Transverse colon (tissue), 4 donors: ENCODE measurements at places on chromosomes 2 and 18. TPM values are rescaled to one million over a fixed set of nuclear protein-coding genes. Genes with fewer than 3 reads are reported as not detected.

DNA sequence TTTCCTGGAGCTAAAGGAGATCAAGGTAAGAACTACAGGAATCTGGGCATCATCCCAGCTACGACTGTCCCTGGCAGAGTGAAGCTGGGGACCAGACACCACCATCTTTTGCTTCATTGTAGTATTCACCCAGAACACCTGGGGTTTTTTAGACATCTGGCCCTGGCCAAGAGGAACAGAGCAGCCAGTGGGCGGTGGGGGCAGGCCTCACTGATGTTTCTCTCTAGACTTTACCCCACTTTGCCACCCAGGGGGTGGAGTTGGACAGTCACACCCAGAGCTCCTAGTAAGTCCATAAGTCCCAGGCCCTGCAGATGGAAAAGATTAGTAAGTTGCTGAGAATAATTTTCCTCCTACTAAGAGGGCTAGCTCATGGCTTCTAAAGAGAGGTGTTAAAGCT lies 39.6 kb downstream of the MARCO start:
- no peak for DNase-seq

DNA sequence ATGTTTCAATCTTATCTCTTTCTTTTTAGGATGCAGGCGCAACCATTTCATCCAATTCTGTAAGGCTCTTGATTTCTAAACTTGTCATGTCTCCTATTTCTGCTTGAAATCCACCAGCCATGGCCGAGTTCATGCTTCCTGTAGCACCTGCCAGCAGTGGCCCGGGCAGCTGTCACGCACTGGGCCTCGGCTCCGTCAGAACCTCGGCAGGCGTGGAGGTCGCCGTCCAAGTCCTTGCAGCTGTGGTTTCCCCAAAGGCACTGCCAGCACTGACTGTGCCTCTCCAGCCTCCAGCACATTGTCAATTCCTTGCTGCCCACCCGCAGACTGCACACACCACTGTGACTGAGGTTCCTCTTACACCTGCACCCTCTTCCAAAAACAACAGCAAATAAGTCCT lies 188.7 kb upstream of the SALL3 start:
- DNase-seq, result no peak

GRCh38 chr2:120949027-120949956 lies 213.6 kb downstream of the GLI2 start:
- no peak for DNase-seq

DNA sequence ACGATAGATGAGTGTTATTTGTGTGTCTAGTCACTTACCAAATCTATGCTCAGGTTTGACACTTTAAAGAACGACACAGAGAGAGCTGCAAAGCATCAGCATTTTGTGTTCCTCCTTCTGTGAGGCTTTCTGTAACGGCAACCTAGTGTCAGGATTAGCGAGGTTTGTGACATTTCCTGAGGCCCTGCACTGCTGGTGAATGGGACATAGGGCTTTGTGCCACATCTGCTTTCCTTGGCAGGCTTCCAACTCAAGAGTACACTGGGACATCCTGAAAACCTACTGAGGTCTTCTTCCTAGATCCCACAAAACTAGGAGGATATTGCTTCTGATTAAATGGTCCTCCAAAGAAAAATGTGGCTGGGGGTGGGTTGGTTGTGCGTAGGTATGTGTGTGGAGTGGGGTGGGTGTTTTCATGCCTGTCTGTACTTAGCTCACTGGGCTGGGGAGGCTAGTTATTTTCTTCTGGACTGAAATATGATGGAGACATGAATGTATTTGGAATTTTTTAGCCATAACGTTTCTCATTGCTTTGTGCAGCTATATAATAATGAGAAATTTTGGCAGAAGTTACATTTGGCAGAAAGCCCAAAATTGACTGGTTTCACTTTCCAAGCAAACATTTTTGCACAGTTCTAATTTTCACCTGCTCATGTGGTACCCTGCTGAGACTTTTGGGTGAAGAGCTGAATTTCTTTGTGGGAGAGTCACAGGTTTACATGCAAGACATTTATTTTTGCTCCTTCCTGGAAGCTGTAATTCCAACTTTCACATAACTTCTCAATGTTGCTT lies 308.4 kb downstream of the XIRP2 start:
- DNase-seq, result no peak

GRCh38 chr2:142220901-142221300 lies 90.1 kb upstream of the LRP1B start:
- no peak for DNase-seq

DNA sequence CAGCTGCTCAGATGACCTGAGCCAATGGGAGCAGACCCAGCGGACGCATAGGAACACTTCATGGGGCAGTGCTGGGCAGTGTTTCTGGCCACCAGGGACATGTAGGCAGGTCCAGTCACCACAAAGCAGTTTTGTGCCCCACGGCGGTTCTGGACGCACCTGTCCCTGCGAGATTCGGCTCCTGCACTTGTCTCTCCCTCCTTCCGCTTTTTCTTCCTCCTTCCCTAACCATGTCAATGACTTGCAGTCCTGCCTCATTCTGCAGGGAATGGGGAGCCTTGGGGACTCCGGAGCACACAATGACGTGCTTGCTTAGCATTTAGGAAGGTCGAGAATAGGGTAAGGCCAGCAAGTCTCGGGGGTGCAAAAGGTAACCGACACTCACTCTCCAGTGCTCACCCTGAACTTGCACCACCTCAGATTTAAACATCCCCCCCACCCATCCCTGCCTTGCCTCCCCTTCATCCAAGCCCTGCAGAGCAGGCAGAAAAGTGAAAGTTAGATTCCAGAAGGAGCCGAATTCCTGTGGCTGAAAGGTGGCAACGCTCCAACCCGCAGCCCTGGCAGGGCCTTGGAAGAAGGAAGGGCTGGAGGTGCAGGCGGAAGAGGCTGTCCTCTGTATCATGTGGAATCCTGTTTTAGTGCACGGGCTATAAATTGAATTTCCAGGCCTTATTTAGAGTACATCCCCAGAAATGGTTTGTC lies 40.5 kb upstream of the ATG16L1 start:
- DNase-seq, result peak; percentile 63

GRCh38 chr2:119126650-119127049 lies 31.9 kb downstream of the C1QL2 start:
- DNase-seq, result peak; percentile 37

DNA sequence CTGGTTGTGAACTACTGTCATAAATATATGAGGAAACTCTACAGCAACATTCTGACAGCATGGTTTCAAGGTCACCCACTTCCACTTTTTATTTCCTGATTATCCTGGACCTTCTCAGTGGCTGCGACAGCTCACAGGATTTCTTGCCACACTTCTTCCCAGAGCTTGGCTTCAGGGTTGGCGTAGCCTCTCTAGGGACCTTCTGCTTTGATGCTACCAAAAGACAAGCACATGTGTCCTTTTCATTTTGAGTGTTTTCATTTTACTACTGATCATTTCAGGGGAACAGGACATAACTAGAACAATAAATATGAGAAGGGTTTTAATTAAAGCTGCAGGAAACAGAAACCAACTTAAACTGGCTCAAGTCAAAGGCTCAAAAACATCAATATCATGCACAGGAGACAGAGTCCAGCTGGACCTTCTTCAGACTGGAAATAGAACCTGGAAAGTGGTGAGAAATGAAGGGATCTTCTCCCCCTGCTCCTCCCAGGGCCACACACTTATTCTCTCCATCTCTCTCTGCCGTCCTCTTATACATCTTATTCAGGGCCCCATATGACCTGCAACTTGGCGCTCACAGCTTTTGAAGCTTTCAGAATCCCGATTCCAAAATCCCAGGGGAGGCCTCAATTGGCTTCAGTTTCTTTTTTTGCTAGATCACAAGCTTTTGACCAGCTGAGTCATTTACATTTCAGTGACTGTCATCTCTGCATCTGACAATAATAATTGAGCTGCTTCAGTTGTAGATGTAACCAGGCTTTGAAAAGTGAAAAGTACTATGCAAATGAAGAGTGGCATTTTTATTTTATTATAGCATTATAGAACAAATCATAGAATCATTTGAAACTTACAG lies 9.7 kb downstream of the VIT start:
- no peak for DNase-seq

GRCh38 chr18:44924785-44925499 lies 244.3 kb downstream of the SETBP1 start:
- no peak for DNase-seq

GRCh38 chr2:46294176-46294836 lies 2.9 kb upstream of the EPAS1 start:
- peak; percentile 47 for DNase-seq

DNA sequence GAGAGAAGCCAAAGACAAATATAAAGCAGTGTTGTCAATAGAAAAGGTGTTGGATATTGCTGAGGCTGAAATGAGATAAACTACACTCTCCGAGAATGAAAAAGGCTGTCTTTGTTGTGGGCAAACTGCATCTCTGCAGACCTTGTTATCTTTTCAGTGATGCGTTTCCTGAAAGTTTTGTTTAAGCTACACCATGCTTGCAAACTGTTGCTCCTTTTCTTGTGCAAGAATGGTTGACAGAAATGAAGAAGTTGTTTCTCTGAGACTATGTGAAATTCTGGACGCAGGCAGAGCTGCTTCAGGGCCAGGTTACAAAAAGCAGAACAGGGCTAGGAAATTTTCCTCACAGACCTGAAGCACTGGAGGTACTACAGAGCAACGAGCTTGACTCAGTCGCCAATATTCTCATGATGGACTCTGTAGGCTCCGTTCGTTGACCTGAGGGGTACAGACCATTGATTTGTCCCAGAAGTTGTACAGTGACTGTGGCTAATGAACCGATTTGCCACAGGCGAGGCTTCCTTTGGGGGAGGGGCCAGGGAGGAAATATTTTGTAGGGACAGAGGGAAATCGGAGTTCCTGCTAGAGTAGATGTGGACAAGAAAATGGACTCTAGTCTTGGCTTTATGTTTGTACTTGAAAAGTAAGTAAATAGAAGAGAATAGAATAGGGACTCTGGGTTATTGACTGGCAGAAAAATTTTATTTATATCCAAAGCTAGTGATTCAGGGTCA lies 3.5 kb upstream of the ATL2 start:
- DNase-seq, result no peak

DNA sequence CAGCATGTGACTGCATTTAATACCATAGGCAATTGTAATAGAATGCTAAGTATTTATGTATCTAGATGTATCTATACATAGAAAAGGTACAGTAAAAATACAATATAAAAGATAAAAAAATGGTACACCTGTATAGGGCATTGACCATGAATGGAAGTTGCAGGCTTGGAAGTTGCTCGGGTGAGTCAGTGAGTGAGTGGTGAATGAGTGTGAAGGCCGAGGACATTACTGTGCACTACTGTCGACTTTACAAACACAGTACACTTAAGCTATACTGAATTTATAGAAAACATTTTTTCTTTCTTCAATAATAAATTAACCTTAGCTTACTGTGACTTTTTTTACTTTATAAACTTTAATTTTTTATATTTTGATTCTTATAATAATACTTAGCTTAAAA lies 8.9 kb downstream of the DIS3L2 start:
- no peak for DNase-seq

DNA sequence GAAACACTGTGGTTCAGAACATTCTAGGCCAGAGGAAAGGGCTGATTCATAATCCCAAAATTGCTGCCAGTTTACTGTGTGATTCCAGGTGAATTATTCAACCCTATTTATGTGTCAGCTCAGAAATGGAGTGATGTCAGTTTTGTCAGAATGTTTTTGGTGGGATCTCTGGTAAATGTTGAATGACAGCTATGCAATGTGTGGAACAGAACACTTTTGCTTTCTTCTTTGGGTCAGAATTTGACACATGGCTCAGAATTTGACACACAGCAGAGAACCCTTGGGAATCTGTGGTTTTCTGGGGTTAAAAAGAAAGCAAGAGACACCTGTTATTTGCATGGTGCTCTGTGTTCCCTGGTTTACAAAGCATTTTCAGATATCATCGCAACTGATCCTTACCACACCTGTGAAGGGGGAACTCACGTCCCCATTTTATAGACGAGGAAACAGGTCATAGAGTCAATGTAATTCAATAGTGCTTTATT lies 1.6 kb upstream of the MTA3 start:
- no peak for DNase-seq

DNA sequence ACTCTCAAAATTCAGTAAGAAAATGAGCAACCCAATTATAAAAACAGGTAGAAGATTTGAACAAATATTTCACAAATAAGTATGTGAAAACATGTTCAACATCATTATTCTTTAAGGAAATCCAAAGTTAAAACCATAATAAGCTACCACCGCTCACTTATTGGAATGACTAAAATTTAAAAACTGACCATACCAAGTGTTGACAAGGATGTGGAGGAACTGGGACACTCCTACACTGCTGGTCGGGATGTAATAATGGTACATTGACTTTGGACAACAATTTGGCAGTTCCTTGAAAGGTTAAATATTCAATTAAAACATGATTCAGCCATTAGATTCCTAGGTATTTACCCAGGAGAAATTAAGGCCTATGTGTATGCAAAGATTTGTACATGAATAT lies 336.5 kb downstream of the IRS1 start:
- DNase-seq, result no peak

DNA sequence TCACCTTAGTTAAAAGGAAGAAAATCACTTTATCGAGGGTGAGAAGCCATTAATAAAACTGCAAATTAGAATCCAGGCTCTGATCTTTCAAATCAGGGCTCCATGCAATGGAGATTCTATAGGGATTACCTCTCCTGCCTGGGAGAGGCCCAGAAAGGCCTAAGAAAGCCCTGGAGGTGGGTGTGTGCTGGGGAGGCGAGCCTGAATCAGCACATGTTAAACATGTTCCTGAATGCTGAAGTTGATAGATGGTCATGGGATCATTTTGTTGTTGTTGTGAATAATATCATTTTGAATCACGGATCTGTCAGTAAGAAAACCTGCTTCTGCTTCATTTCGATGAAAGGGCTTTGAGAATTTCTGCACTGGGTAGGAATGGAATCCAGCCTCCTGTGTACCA lies 254.3 kb downstream of the ACKR3 start:
- no peak for DNase-seq

DNA sequence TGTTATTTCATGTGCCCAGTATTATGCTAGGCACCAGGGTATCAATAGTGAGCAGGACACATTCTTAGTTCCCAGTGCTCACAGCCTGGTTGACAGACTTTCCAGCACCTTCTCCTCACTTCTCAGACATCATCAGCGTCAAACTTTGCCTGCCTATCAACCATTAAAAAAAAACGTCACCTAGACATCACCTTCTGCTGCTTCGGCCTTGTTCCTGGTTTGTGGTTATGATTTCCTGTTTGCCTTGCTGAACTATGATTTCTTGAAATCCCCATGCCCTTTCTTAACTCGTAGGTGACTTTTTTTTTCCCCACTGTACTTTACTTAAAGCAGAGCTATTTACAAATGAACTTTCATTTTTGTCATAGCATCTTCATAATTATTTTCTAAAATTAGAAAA lies 60.4 kb upstream of the NABP1 start:
- DNase-seq, result no peak

GRCh38 chr2:215847718-215848117 lies 165.6 kb downstream of the MREG start:
- DNase-seq, result no peak

GRCh38 chr18:58505181-58505580 lies 123.7 kb downstream of the ALPK2 start:
- no peak for DNase-seq

- no peak for DNase-seq
Observed at GRCh38 chr2:202934456-202934855, 22.4 kb downstream of the CARF start.

GRCh38 chr2:233544200-233544610 lies 22.4 kb downstream of the USP40 start:
- peak; percentile 21 for DNase-seq

The IL36RN gene
- not detected for total RNA-seq

The DSG2 gene
- total RNA-seq, result 272 TPM

The AQP12A gene
- total RNA-seq, result not detected
